ENCODE measurements at places on chromosomes 11 and 22. TPM values are rescaled to one million over a fixed set of nuclear protein-coding genes. Genes with fewer than 3 reads are reported as not detected.

CLDN5 gene
- 211 TPM for polyA plus RNA-seq

- no peak for DNase-seq
Observed at GRCh38 chr11:13074714-13075464, 65.8 kb downstream of the RASSF10 start.

PLEKHA7 gene
- 12.2 TPM for polyA plus RNA-seq

DNA sequence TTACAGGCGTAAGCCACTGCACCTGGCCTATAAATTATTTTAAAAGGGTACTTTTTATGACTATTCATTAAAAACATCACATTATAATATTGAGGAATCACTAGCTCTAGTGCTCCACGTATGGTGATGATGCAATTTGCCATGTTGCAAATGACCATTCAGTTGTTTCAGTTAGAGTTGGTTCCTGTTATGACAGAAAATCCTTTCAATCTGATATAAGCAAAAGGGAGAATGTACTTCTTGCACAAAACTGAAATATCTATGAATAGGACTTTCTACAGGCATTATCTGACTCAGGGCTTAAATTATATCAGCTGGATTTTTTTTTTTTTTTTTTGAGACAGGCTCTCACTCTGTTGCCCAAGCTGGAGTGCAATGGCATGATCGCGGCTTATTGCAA is 45.6 kb upstream of the RRM1 start:
- DNase-seq, result no peak

- no peak for DNase-seq
Observed at GRCh38 chr22:36211237-36211861, 9.7 kb upstream of the APOL4 start.

DNA sequence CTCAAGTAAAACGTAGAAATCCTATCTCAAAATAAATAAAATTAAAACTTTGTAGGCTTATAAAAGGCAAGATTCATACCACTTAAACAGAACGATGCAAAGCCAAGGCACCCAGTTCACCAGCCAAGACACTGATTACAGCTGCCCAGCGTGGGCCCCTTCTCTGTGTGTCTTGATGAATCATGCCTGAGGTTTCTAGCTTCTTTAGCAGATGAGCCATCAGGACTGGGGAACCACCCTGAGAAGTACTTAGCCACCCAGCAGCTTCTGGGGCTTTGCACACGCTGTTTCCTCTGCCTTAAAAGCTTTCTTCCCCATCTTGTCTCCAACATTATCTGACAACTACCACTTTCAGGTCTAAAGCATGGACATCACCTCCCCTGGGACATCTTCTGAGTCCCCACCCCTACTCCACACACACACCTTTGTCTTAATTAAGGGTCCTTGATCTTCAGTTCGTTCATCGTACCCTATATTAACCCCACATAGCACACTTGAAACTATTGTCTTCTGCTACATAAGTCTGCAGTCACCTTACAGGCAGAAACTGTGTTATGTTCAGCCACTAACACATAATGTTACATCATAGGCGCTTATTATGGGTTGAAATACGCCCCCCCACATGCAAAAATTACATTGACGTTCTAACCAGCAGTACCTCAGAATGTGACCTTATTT is 8.7 kb upstream of the LAYN start:
- no peak for DNase-seq

DNA sequence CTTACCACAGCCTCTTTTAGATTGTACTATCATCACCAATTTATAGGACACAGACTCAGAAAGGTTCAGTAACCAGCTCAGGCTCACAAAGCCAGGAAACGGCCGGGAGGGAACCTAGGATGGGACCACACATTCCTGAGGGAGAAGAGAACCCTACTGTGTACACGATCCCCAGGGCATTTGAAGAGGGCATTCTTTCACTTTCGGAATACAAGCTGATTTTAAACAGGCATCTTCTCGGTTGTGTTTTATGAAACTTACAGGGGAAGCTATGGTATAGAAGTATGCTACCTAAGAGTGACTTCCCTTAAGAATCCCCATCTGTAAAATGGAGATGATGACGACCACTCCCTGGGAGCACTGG is 19.0 kb downstream of the SMCO4 start:
- no peak for DNase-seq

ZP1 gene
- polyA plus RNA-seq, result not detected

FOLR2 gene
- polyA plus RNA-seq, result 45.7 TPM

DNA sequence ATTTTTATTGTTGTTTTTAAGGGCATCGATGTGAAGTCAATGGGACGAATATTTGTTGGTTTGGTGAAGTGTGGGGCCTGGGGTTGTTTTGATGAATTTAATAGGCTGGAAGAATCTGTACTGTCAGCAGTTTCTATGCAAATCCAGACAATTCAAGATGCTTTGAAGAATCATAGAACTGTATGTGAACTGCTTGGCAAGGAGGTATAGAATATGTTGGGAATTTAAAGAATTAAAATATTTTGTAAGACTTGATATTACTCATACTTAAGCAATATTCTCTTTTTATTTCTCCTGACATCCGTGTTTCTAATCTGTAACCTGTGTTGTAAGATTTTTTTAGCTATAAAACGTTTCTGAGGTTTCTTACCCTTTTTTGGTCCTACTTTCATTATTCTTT is 61.6 kb downstream of the DYNC2H1 start:
- DNase-seq, result no peak

ANGPTL5 gene
- polyA plus RNA-seq, result 5.0 TPM

DNA sequence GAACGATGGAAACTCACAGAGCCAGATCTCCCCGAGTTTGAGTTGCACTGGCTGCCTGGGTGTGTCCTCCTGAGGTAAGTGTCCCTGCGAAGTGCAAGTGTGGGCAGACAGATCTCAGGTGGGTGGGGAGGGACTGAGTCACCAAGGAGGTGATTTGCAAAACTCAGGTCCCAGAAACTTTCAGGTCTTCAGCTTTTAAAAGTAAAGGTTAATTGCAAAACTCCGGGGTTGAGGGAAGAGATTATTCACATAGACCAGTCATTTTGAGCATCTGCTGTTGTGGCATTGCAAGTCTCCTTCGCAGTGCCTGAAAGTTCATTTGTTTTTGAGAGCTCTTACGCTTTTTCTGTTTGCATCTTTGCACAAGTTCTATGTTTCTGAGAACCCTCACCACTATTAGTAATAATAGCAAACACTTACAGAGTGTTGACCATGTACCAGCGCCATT is 7.1 kb downstream of the CD44 start:
- no peak for DNase-seq

TMEM223 gene
- polyA plus RNA-seq, result 15.5 TPM

CHRDL2 gene
- polyA plus RNA-seq, result 5.1 TPM

MUC5AC gene
- polyA plus RNA-seq, result not detected

GAL gene
- 0.19 TPM for polyA plus RNA-seq
